NCI-H774 (cell line): ENCODE measurements at places on chromosomes 6 and 20.

DNA sequence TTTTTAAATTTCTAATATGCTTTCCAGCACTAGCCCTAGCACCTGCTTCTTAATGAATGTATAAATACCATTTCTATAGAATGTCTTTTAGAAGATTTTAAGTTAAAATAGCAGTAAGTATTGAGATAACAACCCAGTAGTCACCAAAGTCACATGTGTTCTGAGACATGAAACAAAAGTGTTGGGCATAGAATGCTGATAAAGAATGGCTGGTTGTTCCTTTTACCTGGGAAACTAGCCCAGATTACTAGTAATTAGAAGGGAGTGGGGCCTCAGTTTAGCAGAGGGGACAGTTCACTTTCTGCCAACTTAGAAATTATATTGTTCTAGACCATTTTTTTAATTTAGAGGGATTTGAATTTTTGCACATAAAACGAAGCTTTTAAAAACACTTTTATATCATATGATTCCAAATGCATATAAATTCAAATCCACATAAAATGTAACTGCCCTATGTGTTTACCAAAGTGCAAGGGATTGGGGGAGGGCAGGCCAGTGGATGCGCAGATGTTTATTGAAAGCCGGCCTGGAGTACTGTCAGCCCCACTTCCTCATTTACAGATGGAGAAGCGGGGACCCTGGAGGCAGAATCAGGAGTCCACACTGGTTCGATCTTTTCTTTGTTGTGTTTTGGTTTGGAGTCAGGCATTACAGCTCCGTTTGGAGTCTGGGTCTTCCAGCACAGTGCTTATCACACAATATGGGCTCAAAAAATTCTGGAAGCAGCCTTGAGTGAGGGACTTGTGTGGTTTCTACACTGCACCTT, 139.8 kb downstream of the ZDHHC14 start:
- no peak for DNase-seq

- DNase-seq: peak; percentile 51
Observed at GRCh38 chr20:38645980-38646858, 44.6 kb downstream of the ARHGAP40 start.

DNA sequence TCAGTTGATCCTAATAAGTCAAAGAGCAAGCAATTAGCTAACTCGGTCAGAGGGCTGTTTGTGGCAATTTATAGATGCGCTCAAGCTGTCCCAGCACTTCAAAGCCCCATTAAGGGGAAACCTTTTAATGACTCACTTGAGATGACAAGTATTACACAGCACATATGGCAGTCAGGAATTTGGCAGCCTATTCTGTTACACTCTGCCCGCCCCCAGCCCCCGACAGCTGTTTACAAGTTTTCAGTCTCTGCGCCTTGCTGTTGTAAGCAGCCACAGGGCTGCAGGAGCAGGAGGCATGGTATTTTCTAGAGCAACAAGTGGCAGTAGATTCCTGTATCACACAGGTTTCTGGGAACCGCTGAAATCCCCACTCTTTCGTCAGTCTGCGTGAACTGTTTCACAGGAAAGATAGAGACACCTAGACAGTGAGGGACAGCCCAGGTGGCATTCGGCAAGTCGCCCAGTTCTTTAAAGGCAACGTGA, 263.0 kb downstream of the FOXC1 start:
- DNase-seq: no peak

- DNase-seq: no peak
Observed at GRCh38 chr6:92504509-92504908, 914.9 kb downstream of the EPHA7 start.

DNA sequence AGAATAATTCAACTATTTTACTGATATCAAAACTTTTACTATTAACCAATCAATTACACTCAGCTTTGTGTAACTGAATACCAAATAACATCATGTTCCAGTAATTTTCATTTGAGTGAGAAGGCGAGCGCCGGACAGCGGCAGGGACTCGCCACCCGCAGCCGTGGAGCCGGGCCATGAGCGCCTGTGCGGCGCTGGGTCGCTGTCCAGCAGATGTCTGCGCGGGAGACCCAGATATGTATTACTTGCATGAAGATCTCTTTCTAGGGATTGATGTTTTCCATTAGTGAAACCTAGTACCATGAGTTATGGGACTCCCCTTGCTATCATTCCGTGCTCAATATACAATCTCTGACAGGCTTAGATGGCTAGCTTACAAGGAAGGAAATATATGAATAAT, 245.1 kb upstream of the PRSS16 start:
- DNase-seq: no peak

GRCh38 chr6:108755257-108756240, 92.7 kb upstream of the ARMC2 start:
- DNase-seq: no peak

GRCh38 chr6:7402716-7403115, 13.1 kb downstream of the RIOK1 start:
- no peak for DNase-seq

GRCh38 chr6:32081168-32081990, 27.8 kb downstream of the TNXB start:
- DNase-seq: no peak

DNA sequence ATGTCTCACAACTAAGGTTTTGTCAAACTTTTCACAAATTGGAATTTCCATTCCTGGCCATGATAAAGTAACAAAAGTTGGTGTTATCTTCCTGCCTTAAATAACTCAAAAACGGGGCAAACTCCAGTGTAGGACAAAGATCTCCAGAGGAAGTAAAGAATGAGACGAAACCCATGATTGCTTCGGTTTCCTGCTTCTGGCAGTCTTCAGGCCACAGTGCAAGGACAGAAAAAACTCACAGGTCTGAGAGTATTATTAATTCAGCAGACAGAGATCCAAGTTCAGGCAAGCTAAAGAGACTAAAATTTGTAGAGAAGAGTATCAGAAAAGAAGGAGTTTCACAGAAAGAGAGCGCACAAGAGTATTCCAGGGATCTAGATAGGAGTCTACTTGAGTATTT, 64.8 kb upstream of the RCAN2 start:
- DNase-seq: no peak

- no peak for DNase-seq
Observed at GRCh38 chr20:37528446-37529213, 954 bp upstream of the BLCAP start.

- DNase-seq: no peak
Observed at GRCh38 chr6:87925373-87926060, 122.1 kb upstream of the SPACA1 start.

DNA sequence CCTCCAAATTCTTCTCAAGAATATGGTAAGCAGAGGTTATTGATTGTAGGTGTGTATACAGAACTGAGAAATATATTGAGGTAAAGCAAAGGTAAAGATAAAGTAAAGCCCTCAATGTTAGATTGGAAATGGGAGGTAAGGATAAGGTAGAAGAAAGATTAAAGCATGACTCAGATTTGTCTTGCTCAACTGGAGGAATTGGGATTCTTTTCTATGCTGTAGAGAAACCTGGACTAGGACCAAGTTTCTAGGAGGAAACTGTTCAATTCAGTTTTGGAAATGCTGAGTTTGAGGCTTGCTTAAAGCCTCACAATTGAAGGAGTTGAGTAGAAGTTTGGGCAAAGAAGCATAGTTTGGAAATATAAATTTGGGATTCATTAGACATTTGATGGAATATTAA, 634.0 kb upstream of the PTCHD4 start:
- no peak for DNase-seq

DNA sequence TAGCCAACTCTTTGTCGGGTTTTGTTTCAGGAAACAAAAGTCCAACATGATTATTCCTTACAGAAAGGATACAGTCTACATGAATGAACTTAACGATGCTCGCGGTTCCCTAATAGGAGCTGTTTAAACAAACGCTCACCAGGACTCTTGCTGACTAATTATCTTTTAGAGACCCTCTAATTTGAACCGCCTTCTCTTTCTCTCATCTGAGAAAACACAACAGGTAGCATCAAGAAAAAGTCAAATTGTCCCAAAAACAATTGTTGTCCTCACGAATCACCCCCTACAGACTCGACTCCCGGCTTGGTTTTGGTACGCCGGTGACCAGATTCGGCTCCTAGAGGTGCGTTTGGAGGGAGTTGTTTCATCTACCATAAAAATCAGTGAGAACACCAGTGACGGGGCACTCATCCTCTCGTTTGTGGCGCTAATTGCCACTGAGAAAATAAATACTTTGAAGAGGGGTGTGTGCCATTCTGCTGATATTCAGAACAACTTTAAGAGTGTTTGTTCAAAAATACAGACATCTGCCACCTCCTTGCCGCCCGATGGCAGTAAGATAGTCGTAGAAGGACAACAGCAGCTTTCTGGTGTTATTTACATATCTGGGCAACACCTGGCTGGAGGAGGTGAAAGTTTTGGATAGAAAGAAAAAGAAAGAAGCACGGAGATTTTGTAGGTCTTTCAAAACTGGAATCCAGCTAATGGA, 1.1 kb upstream of the SIM1 start:
- DNase-seq: peak; percentile 81

DNA sequence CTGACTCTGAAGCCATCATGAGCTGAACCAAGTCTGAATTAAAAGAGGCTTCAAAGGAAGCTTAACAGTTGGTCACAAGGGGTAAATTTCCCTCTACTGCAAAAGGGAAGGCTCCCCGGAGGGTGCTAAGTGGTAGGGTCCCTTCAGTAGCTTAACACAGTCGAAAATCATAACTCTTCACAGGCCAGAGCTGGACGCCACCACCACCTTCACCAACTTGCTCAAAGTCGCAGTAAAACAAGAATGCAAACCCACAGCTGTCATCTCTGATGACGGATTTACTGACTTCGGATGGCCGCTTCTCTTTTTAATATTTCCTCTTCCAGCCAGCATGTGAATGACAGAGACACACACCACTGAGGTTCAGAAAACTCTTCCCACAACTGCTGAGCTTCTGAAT, 144.7 kb upstream of the FBXL4 start:
- no peak for DNase-seq

DNA sequence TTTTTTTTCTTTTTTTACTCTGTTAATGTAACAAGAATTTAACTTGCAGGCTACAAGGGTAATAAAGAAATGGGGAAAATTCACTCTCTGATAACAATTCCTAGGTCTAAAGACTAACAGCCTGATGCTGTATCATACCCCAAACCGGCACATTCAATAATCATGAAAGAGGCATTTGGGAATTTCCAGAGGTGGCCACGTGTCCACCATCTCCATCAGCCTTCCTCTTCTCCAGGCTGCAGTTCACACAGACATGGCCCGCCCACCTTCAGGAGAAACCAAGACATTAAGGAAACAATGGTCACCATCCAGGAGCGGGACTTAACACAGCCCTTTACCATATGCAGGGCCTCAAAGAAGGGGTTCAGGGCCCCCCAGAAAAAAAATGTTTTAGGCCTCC, 44.8 kb downstream of the PDE10A start:
- DNase-seq: no peak

DNA sequence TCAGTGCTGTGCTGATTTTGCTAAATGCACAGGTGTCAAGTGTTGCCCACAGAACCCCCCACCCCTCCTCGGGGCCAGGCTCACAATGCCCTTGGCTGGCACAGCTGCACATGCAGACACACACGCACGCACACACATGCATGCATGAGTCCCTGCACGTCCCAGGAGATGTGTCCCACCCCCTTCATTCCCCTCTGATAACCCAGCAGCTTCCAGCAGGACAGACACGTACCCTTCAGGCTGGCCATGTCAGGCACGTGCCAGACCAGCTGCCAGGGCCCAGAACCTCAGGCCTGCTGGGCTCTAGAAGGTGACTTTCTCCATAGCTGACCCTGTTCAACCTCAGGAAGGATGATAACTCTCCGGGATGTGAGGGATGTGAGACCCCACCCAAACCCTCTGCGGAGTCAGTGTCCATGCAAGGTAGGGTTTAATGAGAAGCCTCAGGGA, 44.4 kb downstream of the MRPL14 start:
- DNase-seq: no peak

- DNase-seq: no peak
Observed at GRCh38 chr6:34272013-34272926, 23.5 kb upstream of the SMIM29 start.

DNA sequence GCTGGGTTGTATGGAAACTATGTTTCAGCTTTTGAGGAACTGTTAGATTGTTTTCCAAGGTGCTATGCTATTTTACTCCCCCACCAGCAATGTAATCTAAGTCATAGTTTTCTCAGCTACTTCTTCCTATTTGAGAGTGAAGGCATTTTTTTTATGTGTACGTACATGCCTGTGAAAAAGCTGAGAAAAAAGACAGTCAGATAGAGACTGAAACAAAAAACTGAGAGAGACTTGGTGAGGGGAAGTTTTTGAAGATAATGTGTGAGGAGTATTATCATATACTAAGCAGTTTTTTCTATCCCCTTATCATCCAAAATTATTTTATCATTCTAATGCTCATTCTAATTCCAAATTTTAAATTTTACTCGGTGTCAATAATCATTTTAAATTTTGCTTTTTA, 780.0 kb downstream of the BCKDHB start:
- DNase-seq: no peak

DNA sequence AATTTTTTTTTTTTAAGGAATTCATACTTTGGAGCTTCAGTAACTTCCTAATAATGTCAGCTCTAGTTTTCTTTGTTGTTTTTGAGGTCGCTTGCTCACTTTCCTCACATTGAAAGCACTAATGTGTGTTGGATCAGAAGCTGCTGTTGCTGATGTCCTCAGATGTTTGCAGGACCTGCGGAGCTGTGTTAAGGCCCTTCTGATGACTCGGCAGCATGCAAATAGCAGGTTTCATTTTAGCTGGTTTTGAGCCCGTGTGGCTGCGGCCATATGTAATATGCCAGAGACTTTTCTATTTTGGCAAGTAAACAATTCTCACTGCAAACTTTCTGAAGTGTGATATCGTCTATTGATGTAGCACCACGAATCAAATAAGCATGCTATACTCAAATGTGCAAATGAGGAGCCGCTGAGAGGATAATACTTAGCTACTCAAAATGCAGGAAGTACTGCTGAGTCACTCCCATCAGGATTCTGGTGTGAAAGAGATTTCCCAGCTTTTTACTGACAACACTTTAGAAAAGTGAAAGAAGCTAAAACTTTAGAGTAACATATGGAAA, 187.8 kb downstream of the SASH1 start:
- DNase-seq: peak; percentile 52

- no peak for DNase-seq
Observed at GRCh38 chr6:143559051-143559660, 47.6 kb upstream of the FUCA2 start.

DNA sequence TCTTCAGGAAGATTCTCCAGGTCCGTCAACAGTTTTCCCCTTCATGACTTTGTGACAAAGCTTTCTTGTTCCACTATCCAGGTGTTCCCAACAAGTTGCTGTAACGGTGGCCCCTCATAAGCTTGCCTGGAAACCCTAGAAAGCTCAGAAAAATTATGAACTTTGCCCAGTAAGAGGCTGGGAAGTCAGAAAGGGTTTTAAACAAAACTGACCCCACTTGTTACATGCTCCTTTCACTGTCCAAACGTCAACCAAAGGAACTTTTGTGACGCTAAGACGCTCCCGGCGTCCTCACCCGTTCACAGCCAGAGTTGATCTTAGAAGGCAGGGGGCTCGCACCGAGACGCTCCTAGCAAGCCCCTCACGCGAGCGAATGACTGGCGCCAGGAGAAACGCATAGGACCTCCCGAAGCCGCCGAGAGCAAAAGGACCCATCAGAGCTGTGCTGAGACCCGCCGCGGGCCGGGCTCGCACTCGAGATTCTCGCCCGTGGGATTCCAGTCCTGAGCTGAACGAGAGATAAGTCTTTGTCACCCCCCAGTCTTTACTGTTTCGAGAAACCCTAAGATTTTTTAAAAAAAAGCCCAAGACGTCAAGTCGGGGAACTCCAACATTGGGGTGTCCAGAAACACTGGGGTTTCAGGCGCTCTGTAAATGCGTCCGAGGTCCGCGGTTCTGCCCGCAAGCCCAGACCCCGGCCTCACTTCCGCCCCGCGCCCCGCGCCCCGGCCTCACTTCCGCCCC, 544 bp upstream of the ACAT2 start:
- DNase-seq: no peak

- DNase-seq: no peak
Observed at GRCh38 chr6:130382872-130383490, 17.2 kb downstream of the TMEM200A start.
